ENCODE measurements at places on chromosomes 13 and 19. TPM values are rescaled to one million over a fixed set of nuclear protein-coding genes. Genes with fewer than 3 reads are reported as not detected.

KIR3DL1 gene
- total RNA-seq: not detected

SLITRK1 gene
- 0.17 TPM for total RNA-seq

F10 gene
- 12.0 TPM for total RNA-seq

ZGLP1 gene
- total RNA-seq: 0.67 TPM

PCDH9 gene
- total RNA-seq: 4.6 TPM

All from bronchus fibroblast of lung (primary cell).